ENCODE measurements at places on chromosomes 1 and 21. TPM values are rescaled to one million over a fixed set of nuclear protein-coding genes. Genes with fewer than 3 reads are reported as not detected.
A peak's percentile ranks its signal among the peaks of the same experiment; 100 is the strongest.

GRCh38 chr1:59383963-59384362, 87.1 kb downstream of the FGGY start:
- no peaks in the 10 kb centered on the region for H3K36me3 ChIP-seq
- H3K27me3 ChIP-seq: no peaks in the 10 kb centered on the region
- no peak overlapping the region for H3K4me3 ChIP-seq
- H3K27ac ChIP-seq: no peak overlapping the region

CLCA4 gene
- total RNA-seq: not detected

DNA sequence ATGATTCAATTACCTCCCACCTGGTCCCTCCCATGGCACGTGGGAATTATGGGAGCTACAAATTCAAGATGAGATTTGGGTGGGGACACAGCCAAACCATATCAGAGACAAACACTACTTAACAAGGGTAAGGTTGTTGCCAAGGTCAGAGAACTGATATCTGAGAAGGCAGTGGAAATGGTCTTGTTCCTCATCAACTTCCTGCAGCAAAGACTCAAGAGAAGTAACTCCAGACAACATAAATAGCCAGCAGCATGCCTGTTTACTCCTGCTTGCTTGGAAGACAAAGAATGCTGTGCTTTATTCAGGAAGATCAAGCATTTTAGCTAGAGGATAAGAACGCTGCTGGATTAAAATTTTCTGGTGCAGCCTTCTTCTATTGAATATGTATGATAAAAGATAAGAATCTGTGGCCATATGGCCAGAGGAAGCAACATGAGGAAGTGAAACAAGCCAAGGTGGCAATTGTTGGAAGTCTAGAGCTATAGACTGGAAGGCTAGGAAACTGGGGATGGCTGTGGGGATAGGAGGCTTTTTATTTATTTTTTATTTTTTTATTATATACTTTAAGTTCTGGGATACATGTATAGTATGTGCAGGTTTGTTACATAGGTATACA, 36.4 kb downstream of the DDAH1 start:
- H3K27me3 ChIP-seq: no peaks in the 10 kb centered on the region
- H3K4me1 ChIP-seq: no peaks in the 10 kb centered on the region
- H3K27ac ChIP-seq: no peak overlapping the region
- H3K36me3 ChIP-seq: no peaks in the 10 kb centered on the region
- H3K4me3 ChIP-seq: no peak overlapping the region

DNA sequence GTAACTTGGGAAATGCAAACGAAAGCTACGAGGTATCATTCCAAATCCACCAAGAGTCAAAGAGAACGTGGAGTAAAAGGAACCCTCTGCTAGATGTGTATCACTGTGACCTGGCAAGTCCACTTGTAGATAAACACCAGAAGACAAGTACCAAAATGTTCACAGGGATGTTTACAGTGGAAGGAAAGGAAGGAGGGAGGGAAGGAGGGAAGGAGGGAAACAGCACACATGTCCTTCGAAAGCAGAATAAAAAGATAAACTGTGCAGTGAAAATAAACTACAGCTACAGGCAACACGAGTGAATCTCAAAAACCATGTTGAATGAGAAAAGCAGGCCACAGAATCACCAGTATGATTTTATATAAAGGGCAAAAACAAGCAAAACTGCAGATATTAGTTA, 59.9 kb downstream of the TP53BP2 start:
- no peaks in the 10 kb centered on the region for H3K27me3 ChIP-seq
- no peak for DNase-seq
- no peaks in the 10 kb centered on the region for H3K4me1 ChIP-seq
- peaks cover 40% of the 10 kb centered on the region for H3K36me3 ChIP-seq
- no peak overlapping the region for H3K27ac ChIP-seq

GRCh38 chr21:18705971-18706370, 302.4 kb upstream of the TMPRSS15 start:
- no peaks in the 10 kb centered on the region for H3K27me3 ChIP-seq
- no peak overlapping the region for H3K27ac ChIP-seq
- no peaks in the 10 kb centered on the region for H3K36me3 ChIP-seq
- H3K4me3 ChIP-seq: no peak overlapping the region
- DNase-seq: no peak

OPTC gene
- total RNA-seq: not detected

DNA sequence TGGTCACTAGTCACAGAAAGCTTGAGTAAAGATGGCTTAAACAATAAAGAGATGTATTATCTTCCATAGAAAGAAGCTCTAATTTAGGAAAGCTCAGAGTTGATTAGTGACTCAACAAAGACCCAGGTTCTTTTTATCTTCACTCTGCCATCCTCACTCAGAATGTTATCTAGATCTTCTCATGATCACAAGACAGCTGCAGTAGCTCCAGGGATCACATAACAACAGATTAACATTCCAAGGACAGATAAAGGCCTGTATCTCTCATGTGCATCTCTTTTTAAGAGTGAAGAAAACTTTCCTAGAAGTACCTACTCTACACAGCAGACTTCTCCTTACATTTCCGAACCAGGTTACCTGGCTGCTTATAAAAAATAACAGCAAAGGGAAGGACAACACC, 368.7 kb upstream of the PROX1 start:
- no peak overlapping the region for H3K27ac ChIP-seq
- no peaks in the 10 kb centered on the region for H3K27me3 ChIP-seq
- H3K4me1 ChIP-seq: no peaks in the 10 kb centered on the region
- DNase-seq: no peak
- H3K4me3 ChIP-seq: no peak overlapping the region

- no peaks in the 10 kb centered on the region for H3K27me3 ChIP-seq
- no peak overlapping the region for H3K4me3 ChIP-seq
- H3K36me3 ChIP-seq: no peaks in the 10 kb centered on the region
- H3K4me1 ChIP-seq: peaks cover 5% of the 10 kb centered on the region
- DNase-seq: no peak
These were observed 16.1 kb downstream of the TNFRSF8 start for GRCh38 chr1:12078938-12079861.

HPCAL4 gene
- 2.8 TPM for total RNA-seq

TBX15 gene
- total RNA-seq: 3.6 TPM

DNA sequence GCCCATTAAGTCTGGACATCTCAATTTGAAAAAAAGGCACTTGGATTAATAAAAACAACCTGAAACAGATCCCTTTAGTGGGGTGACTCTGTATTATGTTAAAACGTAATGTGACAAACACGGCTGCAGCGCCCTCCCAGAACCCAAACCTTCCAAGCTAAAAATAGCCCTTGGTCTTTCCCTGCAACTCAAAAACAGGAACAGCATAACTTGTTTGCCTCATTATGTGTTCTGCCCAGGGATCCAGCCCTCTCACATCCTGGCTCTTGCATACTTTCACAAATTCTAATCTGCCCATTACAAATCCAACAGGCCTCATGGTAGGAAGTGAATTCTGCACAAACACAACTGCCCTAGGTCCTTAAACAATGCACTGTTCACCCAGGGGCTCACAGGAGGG, 94.7 kb upstream of the GADD45A start:
- DNase-seq: peak; percentile 73
- peaks cover 29% of the 10 kb centered on the region for H3K4me1 ChIP-seq
- H3K27ac ChIP-seq: peak overlapping the region; percentile 41
- no peaks in the 10 kb centered on the region for H3K36me3 ChIP-seq
- H3K27me3 ChIP-seq: no peaks in the 10 kb centered on the region

DNA sequence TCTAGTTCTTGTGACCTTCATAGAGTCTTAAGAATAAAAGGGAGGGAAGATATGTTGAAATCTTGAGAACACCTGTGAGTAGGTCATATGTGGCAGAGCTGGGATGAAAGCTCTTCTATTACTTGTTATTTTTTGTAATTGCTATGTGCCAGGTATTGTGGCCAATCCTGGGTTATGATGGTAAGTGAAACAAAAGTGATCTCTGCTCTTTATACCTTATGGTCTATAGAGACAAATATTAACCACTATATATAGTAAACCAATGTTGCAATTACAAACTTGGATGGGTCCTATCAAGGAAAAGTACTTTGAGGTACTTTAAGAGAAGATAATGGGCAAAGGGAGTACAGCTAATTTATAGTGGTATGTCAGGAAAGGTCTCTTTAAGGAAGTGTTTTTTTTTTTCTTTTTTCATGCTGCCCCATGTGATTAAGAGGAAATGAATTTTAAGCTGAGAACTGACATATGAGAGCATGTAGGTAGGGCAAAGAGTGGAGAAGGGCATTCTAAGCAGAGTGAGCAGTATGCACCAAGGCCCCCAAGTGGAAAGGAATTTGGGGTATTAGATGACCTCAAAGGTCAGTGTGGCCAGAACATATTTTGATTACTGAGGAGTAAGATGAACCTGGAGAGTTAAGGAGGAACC, 43.3 kb downstream of the POU2F1 start:
- no peak for DNase-seq
- no peaks in the 10 kb centered on the region for H3K36me3 ChIP-seq
- H3K27me3 ChIP-seq: no peaks in the 10 kb centered on the region
- no peak overlapping the region for H3K4me3 ChIP-seq

KRTAP21-2 gene
- not detected for total RNA-seq

MFAP2 gene
- 8.6 TPM for total RNA-seq

DNA sequence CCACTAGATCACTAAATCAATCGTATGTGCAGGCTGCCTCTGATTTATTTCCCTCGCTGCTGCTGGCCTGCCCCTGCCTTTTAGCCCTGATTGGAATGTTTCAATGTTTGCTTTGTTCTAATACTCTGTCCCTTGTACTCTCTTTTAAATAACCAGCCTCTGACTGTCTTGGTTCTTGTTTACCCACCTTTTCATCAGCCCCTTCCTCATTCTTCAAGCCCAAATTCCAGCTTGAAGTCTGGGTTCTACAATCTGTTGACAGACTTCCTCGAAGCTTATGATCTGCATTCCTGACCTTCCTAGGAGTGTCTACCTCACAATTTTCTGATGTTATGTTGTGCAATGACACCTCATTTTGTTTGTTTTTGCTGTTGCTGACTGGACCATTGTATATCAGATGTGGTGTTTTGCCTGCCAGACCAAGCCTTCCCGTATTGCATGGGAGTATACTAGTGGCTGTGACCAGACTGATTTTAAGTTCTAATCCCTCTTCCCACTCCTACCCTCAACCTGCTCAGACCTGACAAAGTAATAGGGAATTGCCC, 46.6 kb upstream of the APOBEC4 start:
- H3K4me3 ChIP-seq: no peak overlapping the region
- DNase-seq: no peak
- H3K36me3 ChIP-seq: no peaks in the 10 kb centered on the region

DNA sequence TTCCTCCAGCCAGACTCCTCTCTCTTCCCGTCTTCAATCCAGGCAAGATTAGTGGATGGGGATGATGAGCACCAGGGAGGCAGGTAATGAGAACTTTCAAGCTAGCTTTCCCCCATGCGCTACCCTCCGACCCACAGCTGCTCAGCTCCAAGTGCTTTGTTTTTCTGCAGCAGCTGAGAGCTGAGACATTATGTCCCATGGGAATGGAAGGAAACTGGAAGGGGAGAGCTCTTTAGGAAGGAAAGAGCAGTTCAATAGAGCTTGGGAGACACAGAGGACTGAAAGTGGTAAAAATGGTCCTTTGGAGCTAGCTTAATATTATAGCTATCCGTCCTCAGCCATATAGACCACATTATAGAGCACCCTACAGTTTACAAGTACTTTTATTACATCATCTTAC, 39.8 kb downstream of the RAB3B start:
- H3K36me3 ChIP-seq: no peaks in the 10 kb centered on the region
- no peak overlapping the region for H3K27ac ChIP-seq
- no peaks in the 10 kb centered on the region for H3K4me1 ChIP-seq
- no peak for DNase-seq

RIPPLY3 gene
- total RNA-seq: not detected

DNA sequence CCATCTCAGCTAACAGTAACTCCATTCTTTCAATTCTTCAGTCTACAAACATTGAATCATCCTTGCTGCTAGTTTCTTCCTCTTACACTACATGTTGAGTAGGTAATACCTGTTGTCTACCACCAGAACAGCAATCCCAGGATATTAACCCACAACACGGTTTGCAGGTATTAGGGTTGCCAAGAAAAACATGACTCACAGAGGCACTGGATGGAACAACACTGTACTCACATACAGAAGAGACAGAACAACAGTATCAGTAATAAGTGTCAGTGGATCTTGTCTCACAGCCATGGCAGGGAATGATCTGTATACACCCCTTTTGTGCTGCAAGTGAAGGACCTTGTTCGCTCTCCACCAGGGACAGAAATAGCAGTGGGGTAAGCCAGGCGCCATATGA, 212.1 kb downstream of the GPR52 start:
- H3K27ac ChIP-seq: peak overlapping the region; percentile 47
- no peaks in the 10 kb centered on the region for H3K27me3 ChIP-seq

AJAP1 gene
- 0.08 TPM for total RNA-seq

DNA sequence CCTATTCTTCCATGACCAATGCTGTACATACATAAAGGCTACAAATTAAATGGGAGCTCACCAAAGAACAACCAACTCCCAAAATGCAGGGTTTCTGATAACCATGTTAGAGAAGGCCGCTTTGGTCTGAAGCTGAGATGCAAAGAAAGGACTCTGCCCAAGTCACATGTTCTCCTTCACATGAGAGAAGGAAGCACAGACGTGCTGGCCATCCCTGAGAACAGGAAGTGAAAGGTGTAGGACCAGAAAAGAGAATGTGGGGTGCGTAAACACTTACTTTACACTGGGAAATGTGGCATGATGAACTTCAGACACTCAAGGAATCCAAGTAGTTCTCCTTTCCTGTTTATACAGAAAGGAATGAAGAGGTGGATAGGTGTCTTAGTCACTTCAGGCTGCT, 31.7 kb upstream of the TADA1 start:
- DNase-seq: no peak
- H3K27me3 ChIP-seq: no peaks in the 10 kb centered on the region
- H3K36me3 ChIP-seq: no peaks in the 10 kb centered on the region
- no peak overlapping the region for H3K27ac ChIP-seq

SPRR2D gene
- not detected for total RNA-seq

LMX1A gene
- not detected for total RNA-seq

GRCh38 chr21:15793550-15794235, 63.9 kb downstream of the USP25 start:
- no peak for DNase-seq
- no peak overlapping the region for H3K27ac ChIP-seq
- no peaks in the 10 kb centered on the region for H3K36me3 ChIP-seq
- H3K27me3 ChIP-seq: no peaks in the 10 kb centered on the region
- no peaks in the 10 kb centered on the region for H3K4me1 ChIP-seq

- no peaks in the 10 kb centered on the region for H3K36me3 ChIP-seq
- H3K27ac ChIP-seq: no peak overlapping the region
- H3K4me1 ChIP-seq: no peaks in the 10 kb centered on the region
- no peak overlapping the region for H3K4me3 ChIP-seq
- no peak for DNase-seq
These were observed 114.1 kb downstream of the TNR start for GRCh38 chr1:175629318-175629694.

Measured in right atrium auricular region (tissue), 2 donors.